ENCODE measurements at places on chromosomes 11 and 22.
A peak's percentile ranks its signal among the peaks of the same experiment; 100 is the strongest.

DNA sequence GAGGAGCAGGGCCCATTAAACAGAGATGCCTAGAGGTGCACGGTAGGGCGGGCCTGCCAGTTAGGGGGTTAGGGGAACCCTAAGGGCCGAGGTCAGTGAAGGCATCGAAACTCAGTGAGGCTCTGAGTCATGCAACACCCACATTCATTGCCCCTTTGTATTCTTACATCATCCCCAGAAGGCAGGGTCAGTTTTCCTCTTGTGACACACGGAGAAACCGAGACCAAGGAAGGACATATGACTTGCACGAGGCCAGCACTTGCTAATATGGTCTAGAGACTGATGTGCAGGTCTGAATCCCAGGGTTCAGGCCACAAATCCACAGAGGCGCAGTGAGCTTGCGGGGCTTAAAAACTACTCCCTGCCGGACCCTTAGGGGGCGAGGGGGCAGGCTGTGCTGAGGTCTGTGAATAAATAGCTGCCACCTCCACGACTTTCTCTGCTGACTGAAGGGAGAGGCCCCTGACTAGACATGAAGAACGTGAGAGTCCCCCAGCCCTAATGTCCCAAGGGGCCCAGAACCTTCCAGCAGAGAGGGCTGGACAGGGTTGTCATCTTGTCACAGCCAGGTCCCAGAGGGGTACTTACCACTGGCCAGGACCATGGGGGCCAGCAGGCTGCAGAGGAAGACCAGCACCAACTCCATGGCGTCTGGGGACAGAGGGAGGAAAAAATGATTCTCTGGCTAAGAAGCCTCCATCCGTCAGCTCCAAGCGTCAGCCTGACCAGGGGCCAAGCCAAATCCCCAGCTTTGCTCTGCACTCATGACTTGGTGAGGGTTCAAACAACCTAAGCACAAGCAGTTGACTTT is 17.8 kb upstream of the FXYD2 start:
- DNase-seq, result peak; percentile 17

GRCh38 chr22:23752750-23753149 is 1.5 kb downstream of the VPREB3 start:
- no peak for DNase-seq

DNA sequence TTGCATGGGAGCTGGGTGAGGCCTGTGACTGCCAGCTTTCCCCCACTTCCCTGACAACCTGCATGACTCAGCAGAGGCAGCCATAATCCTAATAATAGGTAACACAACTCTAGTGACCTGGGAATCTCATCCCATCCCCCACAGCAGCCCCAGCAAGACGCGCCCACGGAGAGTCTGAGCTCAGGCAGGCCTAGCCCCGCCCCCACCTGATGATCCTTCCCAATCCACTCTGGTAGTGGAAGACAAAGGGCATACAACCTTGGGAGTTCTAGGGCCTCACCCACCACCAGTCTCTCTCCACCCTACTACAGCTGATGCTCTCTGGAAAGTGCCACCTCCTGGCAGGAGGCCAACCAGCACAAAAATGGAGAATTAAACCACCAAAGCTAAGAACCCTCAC is 60.3 kb downstream of the CWF19L2 start:
- no peak for DNase-seq

DNA sequence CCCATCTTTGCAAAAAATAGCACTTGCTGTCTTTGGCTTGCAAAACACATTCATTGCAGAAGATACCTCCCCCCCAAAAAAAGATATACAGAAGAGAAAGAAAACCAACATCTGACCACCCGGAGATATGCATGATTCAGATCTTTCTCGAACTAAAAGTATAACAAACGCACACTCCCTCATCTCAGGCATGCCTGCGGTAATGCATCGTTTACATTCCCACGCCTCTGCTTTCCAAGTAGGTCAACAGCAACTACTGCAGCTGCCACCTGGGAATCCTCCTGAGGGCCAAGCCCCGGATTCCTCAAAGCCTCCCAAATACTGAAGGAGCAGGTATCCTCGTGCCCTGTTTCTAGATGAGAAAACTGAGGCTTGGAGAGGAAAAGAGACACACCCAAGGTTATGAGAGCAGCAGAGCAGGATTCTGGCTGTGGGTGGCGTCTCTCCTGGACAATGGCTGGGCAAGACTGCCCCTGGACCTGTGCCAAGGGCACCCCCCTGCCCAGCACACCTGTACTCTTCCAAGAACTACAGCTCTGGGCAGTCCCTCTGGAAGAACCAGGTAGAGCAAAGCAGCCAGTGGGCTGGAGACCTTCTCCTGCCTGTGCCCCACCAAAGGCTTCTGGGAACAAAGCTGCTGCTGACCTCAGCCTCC is 38.1 kb downstream of the NUP50 start:
- no peak for DNase-seq

DNA sequence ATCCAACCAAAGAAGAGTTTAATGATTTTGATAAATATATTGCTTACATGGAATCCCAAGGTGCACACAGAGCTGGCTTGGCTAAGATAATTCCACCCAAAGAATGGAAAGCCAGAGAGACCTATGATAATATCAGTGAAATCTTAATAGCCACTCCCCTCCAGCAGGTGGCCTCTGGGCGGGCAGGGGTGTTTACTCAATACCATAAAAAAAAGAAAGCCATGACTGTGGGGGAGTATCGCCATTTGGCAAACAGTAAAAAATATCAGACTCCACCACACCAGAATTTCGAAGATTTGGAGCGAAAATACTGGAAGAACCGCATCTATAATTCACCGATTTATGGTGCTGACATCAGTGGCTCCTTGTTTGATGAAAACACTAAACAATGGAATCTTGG is 23.9 kb downstream of the KDM4D start:
- no peak for DNase-seq

DNA sequence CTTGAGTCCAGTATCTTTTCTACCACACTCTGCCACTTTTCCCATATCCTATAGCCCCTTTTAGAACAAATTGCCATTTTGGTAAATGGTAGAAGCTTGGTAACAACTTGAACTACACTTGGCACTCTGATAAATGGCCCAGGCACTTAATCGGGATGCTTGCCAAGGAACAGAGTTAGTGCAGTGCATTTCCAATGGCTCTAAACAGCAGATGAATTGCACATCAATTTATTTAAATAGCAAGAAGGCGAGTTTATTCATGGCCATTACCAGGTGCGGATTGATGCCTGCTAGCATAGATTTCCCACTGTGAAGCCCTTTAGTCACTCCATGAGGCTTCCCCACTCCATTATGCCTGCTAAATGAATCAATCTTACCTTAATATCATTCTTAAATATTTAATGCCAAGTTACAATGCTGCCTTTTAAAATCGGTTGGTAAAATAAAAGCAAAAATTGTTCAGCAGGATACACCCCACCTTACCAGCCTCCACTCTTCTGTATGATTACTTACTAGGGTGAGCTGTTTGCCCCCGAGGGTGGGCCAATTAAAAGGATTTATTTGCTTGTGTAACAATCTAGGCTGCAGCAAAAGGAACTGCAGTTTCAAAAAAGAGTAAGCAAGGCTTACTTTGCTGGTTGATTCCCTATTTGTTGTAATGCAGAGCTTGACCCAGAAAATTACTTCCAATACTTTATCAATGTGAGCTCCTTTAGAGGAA is 136.0 kb upstream of the ARHGAP42 start:
- DNase-seq, result no peak

DNA sequence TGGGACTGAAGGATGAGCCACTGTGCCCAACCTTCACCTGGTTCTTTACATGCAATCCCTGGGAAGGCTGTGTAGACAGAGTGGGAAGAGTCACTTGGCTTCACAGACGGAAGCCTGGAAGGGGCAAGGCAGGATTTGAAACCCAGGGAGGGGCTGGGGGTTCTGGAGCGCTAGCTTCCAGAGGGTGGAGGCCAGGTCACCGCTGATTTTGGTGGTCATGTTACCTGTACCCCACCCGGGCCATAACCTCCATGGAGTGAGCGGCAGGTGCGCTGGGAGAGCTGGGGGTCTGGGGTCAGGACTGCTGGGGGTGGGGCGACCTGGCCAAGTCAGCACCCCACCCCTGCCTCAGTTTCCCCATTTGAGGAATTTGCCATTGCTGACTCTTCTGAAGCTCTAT is 38.3 kb downstream of the PDGFB start:
- no peak for DNase-seq

DNA sequence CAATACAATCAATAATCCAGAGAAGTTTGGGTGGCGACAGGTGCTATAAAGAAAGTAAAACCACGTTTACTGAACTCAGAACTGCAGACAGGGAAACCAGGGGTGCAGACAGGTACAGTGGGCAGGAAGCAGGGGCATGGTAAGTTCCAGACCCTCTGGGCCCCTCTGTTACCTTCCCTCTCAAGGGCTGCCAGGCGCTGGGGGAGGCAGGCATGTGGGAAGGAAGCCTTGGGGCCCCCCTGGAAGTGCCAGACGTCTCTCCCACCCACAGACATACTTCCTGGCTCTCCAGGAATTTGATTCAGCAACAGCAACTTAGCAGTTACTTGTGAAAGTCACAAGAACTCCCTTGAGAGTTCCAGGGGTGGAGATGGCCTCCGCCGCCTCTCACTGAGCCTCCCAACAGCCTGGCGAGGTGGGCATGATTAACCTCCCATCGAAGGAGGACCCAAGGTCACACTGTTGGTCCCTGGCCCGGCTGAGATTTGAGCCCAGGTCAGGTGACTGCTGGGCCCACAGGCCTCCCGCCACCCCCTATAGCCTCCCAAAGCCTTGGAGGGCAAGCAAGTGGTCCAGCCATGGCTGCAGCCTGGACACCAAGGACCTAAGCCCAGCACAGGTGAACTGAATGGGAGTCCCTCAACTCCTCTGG is 14.1 kb upstream of the TSKU start:
- no peak for DNase-seq

DNA sequence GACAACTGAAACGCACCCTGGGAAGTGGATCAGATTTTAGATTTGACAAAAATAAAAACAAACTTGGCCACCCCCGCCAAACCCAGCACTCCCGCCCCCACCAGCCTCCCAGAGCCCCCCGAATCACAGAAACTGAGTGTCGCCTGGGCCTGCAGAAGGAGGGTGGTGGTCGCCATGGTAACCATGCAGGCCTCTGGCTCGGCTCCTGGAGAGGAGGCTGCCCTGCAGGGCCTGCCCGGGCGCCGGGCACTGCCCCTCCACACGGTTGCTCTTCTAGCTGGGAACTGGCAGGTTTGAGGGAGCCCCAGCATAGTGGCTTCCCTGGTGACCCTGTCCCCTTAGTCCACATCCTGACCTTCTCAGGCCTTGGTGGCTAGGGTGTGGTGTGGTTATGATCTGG is 19.3 kb downstream of the CACNA1I start:
- no peak for DNase-seq

- no peak for DNase-seq
Measured at GRCh38 chr22:38655519-38656255, 505 bp downstream of the FAM227A start.

DNA sequence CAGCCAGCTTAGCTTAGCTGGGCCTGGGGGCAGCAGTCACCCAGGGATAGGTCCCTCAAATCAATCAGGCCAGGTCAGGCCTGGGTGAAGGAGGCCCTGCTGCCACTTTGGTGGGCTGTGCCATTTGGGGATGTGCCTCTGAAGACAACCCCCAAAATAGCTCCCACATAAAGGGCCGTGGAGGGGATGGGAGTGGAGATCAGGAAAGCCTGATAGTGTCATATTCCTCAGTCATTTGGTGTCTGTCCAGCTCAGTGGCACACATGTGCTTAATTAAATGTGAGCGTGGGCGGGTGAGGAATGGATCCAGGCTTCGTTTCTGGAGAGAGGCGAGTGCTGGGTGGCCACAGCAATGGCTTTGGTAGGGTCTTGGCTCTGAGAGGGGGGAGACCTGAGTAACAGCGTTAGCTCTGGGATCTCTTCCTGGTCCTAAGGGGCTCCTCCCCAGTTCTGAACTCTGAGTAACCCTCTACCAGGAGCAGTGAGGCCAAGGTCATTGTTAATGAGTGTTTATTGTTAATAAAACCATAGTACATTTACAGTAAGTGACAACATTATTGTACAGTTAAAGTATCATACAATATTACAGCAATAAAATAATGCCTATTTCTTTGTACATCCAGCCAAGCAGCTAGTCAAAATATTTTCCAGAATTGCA is 45.2 kb downstream of the NAT10 start:
- DNase-seq, result no peak

- DNase-seq, result no peak
Measured at GRCh38 chr11:6094186-6094585, 13.3 kb upstream of the OR56B4 start.

DNA sequence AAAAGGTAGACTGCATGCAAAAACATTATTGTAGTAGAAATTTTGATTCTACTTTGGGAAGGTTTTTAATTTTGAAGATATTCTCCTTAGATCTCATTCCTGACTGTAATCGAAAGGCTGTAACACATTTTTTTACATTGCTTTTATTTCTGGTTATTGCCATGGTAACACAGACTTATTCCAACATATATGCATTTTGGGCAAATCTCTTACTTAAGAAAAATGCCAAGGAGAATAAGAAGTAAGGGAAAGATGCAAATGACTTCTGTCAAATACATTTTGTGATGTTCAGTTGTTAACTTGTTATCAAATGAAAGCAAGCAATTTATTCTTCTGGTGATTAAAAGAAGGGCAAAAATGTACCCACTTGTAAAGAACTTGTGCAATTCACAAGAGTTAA is 267.5 kb downstream of the AASDHPPT start:
- DNase-seq, result no peak

- no peak for DNase-seq
Measured at GRCh38 chr11:119491753-119492510, 69.0 kb upstream of the THY1 start.

DNA sequence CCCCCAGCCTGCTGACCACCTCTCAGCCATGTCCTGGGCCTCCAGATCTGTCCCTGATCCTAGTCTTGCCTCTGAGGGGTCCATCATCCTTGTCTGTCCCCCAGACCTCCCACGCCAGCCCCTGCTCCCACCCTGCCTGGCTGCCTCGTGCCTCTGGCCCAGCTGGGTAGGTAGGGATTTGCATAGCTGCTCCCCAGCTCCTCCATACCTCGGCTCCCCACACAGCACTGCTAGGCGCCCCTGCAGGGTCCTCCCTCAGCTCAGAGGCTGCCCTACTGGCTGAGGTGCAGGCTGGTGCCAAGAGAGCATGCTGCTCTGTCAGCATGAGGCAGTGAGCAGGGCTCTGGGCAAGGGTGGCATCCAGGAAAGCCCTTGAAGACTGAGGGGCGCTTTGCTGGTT is 47.7 kb downstream of the NFAM1 start:
- DNase-seq, result no peak

DNA sequence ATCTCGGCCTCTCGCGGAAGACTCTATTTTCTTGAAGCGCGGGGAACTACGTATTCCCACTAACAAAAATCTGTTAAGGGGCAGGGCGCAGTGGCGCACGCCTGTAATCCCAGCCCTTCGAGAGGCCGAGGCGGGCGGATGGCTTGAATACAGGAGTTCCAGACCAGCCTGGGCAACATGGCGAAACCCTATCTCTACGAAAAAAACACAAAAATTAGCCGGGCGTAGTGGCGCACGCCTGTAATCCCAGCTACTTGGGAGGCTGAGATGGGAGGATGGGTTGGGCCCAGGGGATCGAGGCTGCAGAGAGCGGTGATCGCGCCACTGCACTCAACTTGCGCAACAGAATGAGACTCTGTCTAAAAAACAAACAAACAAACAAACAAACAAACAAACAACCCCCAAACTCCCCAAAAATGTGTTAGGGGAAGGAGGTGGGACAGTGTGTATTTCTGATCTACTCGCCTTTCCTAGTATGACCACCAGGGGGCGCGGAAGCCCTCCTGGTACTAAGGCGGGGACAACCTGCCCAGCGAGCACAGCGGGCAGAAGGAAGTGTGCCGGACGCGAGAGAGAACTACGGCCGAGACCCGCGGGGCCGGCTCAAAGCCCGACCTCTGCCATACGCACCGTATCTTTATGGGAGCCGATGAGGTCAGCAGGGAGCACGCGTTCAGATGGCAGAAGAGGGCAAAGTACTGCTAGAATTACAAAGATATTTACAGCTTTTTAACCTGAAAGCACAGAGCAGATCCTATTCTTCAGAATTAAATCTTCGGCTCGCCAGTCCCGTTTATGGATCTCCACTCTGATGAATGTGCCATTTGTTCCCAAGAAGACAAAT is 1.3 kb upstream of the STX3 start:
- DNase-seq, result peak; percentile 82

All from activated CD4-positive, CD25-positive, alpha-beta regulatory T cell treated with anti-CD3 and anti-CD28 coated beads, Interleukin-2, amount 50 U/mL, for 72 hours (primary cell).